Stimulated activated CD8-positive, alpha-beta memory T cell treated with anti-CD3 and anti-CD28 coated beads, Interleukin-15, amount 100 ng/mL, for 24 hours (primary cell): ENCODE measurements at places on chromosomes 7 and 10.

GRCh38 chr7:34902182-34902581 lies 135.1 kb downstream of the DPY19L1 start:
- no peak for DNase-seq

GRCh38 chr7:141477865-141478264 lies 73.3 kb upstream of the AGK start:
- no peak for DNase-seq

- DNase-seq = no peak
Observed at GRCh38 chr10:50325449-50326171, 74.3 kb upstream of the ASAH2 start.

GRCh38 chr10:24720096-24720495 lies 3.6 kb downstream of the ARHGAP21 start:
- DNase-seq = no peak

DNA sequence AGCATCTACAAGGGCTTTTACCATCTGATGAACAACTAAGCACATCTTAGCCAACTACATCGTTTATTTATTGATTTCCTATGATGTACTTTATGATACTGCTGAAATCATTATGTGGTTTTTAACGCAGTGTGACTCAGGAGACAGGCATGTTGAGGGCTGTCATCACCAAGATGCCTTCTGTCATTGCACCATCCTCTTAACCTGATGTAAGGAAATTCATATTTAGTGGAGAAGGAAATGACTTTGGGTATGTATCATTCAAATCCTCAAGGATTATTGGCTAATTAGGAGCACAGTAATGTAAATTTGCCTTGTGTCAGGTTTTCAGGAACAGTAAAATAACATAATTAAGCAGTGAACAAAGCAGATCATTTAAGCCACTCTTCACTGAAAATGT lies 138.5 kb upstream of the MGMT start:
- DNase-seq = no peak

GRCh38 chr10:30671026-30671616 lies 41.6 kb upstream of the LYZL2 start:
- no peak for DNase-seq

GRCh38 chr7:157694376-157694665 lies 357.5 kb downstream of the DNAJB6 start:
- no peak for DNase-seq

DNA sequence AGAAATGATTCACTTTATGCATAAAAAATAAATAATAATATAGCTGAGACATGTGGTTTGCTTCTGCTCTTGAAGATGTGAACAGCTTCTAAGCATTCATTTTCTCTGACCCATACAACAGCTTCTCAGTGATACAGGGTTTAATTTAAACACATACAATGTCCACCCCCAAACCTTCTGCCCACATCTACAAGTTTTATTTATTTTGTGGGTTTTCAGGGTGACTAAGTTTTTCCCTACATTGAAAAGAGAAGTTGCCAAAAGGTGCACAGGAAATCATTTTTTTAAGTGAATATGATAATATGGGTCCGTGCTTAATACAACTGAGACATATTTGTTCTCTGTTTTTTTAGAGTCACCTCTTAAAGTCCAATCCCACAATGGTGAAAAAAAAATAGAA lies 17.2 kb downstream of the INHBA start:
- no peak for DNase-seq

- DNase-seq = no peak
Observed at GRCh38 chr10:7000061-7000460, 410.8 kb downstream of the SFMBT2 start.

DNA sequence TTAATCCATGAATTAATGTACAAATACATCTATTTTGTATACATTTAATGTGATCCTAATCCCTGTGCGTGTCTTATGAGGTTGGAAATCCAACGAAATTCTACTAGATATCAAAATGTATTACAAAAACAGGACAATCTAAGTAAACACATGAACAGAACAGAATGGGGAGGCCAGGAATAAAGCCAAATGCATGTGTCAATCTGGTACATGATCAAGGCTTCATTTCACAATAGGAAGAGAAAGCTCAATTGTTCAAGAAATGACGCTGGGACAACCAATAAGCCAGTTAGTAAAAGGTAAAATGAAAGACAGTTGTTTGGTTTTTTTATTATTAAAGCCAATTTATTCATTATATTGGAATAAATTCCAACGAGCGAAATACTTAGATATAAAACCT lies 83.0 kb downstream of the COL13A1 start:
- no peak for DNase-seq

- no peak for DNase-seq
Observed at GRCh38 chr10:75865413-75866299, 434.2 kb downstream of the LRMDA start.

- DNase-seq = no peak
Observed at GRCh38 chr10:21860718-21861117, 142.8 kb downstream of the DNAJC1 start.

DNA sequence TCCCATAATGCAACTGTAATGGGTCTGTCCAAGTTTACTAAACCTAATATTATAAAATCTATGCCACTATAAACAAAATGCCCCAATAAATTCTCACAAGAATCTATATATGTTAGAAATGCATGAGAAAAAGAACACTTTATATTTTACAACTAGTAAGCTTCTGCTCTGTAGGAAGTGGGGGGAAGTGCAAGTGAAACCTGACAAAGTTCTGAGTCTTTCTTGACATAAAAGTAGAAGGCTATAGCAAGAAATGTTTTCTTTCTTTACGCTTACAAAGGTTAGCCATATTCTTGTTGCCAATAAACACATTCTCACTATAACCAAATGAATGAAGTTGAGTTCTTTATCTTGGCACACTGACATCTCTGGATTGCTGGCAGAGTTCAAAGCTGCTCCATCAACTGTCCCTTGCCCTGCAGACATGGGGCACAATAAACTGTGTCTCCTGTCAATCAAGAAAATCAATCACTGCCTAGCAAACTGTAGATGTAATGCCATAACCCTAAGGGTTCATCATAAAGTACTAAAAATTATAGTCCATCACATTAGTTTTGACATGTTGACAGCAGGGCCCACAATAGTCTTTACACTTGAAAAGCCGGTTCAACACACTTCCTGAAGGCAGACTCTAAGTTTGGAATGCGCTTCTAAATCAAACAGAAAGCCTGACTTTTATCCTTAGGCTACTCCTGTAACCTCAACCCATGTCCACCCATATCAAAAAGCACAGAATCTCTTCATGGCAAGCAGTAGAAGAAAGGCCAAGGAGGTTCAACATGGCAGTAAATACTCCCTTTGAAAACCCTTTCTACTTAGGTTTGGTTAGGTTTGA lies 58.6 kb downstream of the TPK1 start:
- DNase-seq = no peak

DNA sequence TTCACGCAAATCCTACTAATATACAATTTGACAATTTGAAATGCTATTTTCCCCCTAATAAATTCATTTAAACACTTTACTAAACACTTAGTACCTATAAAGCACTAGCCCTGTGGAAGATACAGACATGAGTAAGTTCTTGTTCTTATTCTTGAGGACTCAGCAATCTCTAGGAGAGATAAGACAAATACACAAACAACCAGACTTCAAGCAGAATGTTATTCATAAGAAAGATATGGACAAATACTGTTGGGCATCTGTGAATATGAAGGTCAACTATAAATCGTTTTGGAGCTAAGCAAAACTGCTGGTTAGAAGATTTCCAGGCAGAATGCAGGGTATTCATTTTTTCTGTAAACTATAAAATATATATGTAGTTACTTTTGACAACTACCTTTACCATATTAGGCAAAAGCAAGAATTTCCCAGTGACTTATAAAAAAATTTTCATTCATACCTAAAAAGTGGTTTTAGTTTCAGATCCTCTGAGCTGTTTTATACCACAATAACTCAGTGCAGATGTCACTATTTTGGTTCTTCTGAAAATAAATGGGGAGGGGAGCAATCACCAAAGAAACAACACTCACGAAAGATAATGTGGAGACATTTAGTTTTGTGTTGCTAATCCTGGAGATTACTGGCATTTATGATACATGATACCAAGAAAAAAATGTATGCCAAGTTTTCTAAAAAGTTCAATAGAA lies 3.8 kb downstream of the VPS41 start:
- DNase-seq = no peak

GRCh38 chr7:133562621-133563020 lies 309.7 kb downstream of the EXOC4 start:
- DNase-seq = no peak

- no peak for DNase-seq
Observed at GRCh38 chr7:35727571-35727970, 32.6 kb upstream of the HERPUD2 start.

DNA sequence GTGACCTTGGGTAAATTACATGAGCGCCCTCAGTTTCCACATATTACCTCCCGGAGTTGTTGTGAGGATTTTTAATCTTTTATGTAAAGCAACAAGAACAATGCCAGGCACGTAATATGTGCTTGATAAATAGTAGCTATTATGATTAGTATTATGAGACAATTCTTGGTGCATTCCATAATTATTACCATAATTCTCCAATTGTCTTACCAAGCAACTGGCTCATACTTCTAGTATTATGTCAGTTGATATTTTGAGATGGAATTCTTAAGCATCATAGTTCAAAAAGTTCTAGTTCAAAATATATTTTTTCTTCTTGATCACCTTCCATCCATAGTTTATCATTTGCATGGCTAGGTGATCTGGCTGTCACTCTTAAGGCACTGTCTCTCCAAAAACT lies 259.0 kb downstream of the BBS9 start:
- no peak for DNase-seq

- DNase-seq = no peak
Observed at GRCh38 chr10:117341061-117341460, 34.2 kb downstream of the PDZD8 start.

DNA sequence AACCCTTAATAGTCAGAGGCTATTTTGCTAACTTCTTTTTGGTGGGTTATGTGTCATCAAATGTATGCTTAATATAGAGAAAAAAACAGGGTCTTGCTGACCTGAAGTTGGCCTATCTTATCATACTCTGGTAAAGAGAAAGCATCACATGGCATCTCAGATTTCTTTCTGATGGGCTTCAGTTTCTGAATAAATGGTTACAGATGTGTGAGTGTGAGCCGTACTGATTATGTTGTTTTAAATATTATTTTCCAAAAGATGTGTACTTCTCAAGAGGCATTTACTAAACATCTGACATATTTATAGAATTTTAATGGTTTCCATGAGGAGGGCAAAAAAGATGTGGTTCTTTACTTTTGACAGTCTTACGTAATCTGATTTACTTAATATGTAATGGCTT lies 28.4 kb downstream of the BBS9 start:
- DNase-seq = no peak

DNA sequence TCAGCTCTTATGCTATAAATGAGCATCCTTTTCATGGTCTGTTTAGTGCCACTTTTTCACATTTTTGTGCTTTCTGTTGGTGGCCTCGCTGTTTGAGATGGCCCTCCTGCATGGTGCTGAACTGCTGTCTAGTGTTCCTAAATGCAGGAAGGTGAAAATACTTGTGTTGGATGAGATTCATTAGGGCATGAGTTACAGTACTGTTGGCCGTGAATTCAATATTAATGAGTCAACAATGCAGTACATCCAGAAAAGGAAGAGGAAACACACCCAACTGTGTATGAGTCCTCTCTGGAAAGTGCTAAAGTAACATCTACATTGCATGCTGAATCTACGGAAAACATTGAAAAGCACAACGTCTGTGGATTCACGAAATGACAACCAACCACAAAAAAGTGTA lies 124.0 kb downstream of the HERPUD2 start:
- no peak for DNase-seq

DNA sequence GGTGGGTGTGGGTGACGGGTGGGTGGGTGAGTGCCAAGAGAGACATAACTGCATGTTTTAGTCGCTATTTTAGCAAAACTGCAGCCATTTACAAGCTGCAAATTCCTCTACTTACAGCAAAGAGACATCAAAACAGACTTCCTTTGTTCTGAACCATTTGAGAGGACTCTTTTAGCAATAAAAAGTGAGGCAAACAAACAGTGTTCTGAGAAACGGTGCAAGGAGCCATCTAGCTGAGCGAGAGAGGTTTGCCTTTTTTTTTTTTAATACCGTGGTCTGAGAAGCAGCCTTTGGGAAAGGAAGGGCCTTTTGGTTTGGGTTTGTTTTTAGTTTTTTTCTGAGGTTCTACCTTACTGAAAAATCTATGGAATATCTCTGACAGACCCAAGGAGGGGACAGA lies 62.9 kb downstream of the SCRN1 start:
- DNase-seq = no peak

GRCh38 chr10:24519950-24520349 lies 203.7 kb downstream of the ARHGAP21 start:
- no peak for DNase-seq

DNA sequence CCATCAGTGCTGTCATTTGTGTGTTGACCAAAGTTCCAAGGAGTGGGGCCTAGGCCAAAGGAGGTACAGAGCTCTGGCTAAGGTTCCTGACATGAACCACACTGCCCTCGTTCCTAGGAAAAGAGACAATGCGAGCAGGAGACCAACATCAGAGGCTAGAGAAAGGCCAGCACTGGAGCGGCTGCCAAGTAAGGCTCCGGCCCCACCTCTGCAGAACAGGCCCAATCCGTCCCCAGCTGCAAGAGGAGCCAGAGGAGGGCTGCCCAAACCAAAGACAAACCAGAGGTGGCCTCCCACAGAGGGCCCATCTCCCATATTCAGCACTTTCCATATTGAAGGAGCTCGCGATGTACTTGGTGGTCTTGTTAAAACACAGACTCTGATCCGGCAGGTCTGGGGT lies 81.0 kb downstream of the FAM53B start:
- DNase-seq = no peak

GRCh38 chr7:156473476-156474240 lies 166.9 kb upstream of the RNF32 start:
- DNase-seq = no peak

DNA sequence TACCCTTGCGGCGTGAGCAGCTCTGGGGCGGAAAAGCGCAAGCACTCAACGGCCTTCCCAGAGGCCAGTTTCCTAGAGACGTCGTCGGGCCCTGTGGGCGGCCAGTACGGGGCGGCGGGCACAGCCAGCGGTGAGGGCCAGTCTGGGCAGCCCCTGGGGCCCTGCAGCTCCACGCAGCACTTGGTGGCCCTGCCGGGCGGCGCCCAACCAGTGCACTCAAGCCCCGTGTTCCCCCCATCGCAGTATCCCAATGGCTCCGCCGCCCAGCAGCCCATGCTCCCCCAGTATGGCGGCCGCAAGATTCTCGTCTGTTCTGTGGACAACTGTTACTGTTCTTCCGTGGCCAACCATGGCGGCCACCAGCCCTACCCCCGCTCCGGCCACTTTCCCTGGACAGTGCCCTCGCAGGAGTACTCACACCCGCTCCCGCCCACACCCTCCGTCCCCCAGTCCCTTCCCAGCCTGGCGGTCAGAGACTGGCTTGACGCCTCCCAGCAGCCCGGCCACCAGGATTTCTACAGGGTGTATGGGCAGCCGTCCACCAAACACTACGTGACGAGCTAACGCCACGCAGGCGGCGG lies 12.6 kb downstream of the TRIM8 start:
- DNase-seq = no peak
